Neuronal stem cell (in vitro differentiated cells): ENCODE measurements at places on chromosomes 2 and 18.

- peak; percentile 54 for DNase-seq
Measured at GRCh38 chr2:199458806-199459285, 1.1 kb upstream of the SATB2 start.

DNA sequence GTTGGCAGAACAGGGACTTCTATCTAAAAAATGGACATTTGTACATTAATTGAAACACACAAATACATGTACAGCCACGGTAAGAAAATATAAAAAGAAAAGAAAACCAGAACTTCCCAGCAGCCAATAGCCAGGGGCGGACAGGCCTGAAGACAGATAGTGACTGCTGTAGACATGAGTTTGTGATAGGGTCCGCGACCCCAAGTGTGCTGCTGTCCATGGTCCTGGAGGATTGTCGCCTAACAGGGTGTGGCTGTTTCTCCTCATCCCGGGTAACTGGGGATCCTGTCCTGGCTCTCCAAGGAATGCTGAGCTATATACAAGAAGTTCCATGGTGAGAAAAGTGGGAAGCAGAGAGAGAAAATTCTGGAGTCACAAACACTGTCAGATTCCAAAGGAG lies 266.5 kb upstream of the SALL3 start:
- DNase-seq = peak; percentile 63

DNA sequence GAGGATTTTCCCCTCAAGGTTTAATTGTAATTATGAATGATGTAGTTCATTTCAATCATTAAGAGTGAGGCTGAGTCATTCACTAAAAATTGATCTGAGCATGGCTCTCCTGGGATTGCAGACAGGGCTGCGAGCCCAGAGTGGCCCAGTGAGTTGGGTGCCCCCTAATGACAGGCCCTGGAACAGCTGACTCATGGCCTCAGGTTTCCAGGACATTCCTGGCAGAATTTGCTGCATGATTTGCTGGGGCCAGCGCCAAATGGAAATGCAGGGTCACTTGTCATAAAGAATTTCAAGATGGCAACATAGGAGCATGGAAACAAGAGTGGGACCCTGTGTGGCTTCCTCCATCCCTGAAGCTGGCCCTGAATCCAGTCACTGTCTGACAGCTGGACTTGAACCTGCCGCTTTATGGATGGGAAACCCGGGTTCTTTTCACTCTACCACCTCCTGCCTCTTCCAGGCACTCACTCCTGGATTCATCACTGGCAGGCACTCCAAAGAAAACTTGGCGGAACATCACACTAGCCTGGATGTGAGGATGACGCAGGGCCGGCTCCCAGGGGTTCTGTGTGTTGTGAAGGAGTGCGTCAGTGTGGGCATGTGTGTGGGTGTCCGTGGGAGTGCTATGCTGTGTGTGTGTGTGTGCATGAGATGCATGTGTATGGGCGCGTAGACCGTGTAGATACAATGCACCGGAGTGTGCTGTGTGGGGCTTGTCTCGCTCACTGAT lies 15.2 kb downstream of the OTOF start:
- DNase-seq = peak; percentile 38

DNA sequence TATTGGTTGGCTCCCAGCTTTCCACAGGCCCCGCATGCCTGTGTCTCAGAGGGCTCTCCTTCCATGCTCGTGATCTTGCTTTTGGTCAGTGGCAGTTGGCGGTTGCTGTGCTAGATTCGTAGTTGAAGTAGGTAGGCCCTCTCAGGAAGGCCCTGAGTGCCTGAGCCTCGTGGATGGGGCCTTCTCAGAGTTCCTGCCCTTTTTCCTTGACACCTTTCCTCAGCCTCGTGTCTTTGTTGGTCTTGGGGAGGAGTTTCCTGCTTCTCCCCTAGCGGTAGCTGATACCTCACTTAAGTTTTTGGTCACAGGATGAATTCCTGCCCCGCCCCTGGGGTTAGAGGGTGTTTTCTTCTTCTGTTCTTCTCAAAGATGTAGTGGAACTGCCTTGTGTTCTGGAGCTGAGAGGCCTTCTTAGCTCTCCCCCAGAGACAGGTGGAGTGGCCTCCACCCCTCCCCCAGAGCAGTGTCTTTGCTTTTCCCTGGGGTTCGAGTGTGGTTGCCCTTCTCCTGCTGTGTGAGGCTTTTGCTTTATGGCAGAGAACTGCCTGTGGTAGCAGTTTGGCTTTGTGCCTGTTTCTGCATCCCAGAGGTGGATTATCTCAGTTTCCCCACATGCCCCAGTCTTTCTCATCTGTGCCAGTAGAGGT lies 94.8 kb downstream of the ZNF407 start:
- no peak for DNase-seq

DNA sequence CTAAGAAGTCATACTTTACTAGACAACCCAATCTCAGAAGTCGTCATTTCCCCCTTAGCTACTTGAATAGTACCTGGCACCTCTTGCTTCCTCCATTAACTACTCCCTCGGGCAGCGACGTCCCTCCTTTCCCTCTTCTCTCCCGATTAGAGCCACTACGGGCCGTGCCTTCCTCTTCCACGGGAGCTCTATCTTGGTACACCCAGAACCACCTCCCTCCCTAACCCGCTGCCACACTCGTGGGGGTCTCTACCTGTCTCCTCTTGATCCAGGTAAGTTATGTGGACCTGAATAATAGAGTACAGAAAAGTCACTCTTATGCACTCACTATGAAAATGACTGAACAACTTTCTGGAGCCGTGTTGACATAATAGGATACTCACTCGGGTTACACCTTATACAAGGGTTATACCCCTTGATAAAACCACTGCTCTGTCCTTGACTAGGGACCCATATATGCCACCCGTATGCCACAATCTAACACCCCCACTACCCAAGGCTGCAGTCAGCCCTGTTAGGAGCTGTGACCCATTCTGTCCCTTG lies 595 bp upstream of the HDHD2 start:
- DNase-seq = no peak

DNA sequence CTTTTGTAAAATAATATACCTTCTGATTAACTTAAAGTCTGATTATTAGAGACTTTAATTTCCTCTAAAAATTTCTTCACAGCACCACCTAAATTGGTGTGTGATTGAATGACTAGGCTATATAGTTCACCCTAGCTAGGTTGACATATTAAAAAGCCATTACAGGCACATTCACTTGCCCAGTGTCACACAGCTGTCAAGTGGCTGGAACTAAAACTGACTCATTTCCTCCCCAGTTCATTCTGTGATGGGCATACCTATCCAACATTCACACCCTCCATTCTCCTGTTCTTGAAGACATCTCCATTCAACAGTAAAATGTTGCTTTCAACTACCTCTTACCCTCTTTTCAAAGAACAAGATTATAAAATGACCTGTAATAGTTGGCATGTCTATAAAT lies 334.5 kb downstream of the ARHGAP15 start:
- no peak for DNase-seq

DNA sequence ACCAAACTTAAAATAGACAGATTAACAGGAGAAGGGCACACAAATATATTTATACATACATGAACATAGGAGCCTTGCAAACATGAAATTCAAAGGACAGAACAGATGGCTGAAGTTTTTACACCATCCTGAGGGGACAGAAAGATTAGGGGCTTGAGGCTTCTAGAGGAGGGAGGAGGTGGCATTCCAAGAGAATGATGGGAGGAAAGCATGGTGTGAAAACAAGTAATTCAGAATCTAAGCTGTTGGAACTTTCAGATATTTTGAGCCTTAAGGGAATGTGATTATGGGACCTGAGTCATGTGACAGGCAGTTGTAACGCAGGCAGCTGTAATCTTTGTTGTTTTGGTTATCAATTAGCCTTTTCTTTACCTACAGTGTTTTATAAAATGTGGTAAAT lies 225.2 kb upstream of the SPOPL start:
- DNase-seq = no peak

DNA sequence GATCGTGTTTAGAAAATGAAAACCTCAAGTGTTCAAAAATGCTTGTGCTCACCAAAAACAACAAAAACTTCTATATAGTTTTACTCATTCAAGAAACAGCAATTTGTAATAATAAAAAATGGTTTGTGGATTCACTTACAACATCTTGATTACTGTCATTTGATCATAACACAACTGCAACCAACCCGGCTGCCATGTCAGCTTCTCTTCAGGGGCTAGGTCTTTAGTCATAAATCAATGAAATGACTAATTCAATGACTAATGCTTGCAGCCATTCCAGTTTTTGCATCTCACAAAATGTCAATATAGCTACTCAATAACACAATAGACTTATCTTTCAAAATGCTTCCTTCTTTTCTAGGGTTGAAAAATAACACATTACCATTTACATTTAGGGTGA lies 128.0 kb downstream of the OLA1 start:
- no peak for DNase-seq

DNA sequence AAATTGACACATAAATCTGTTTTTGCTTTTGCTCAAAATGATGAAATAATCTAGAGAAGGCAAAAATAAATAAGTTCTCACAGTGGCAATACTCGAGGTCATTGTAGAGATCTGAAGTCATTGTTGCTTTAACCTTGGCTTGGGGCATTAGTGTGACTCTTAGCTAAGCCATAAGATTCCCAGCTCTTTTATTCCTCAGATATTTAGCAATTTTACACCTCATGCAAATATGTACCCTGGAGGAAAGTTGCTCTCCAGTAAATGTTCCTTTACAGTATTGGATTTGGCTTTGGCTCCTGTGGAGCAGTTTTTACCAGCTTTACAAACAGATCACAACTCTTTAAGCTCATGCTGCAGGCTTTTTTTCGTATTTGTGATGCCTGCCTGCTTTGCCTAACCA lies 134.2 kb upstream of the NABP1 start:
- DNase-seq = no peak

DNA sequence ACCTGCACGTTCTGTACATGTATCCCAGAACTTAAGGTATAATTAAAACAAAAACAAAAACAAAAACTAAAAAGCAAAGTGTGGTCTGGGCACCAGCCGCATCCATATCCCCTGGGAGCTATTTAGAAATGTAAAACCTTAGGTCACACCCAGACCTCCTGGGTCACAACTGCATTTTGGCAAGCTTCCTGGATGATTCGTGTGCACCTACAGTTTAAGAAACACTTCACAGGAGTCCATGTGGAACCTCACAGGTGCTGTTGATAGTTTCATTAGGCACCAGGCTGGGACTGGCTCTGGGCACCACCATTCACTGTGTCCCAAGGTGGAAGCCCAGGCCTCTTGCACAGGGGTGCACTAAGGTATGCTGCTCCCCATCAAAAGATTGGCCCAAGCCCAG lies 103.6 kb upstream of the BOD1L2 start:
- DNase-seq = no peak

DNA sequence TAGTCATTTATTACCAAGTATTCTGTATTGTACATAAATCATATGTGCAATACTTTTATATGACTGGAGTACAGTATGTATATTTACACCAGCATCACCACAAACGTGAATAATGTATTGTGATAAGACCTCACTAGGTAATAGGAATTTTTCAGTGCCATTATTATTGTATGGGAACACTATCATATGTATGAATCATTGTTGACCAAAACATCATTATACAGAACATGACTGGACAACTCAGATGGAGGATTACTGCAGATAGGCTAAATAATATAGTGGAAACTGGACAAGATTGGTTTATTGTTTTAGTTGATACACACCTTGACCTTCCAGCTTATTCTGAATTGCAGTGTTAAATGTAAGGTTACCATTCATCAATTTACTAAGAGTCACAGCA lies 33.4 kb downstream of the VAPA start:
- DNase-seq = no peak

DNA sequence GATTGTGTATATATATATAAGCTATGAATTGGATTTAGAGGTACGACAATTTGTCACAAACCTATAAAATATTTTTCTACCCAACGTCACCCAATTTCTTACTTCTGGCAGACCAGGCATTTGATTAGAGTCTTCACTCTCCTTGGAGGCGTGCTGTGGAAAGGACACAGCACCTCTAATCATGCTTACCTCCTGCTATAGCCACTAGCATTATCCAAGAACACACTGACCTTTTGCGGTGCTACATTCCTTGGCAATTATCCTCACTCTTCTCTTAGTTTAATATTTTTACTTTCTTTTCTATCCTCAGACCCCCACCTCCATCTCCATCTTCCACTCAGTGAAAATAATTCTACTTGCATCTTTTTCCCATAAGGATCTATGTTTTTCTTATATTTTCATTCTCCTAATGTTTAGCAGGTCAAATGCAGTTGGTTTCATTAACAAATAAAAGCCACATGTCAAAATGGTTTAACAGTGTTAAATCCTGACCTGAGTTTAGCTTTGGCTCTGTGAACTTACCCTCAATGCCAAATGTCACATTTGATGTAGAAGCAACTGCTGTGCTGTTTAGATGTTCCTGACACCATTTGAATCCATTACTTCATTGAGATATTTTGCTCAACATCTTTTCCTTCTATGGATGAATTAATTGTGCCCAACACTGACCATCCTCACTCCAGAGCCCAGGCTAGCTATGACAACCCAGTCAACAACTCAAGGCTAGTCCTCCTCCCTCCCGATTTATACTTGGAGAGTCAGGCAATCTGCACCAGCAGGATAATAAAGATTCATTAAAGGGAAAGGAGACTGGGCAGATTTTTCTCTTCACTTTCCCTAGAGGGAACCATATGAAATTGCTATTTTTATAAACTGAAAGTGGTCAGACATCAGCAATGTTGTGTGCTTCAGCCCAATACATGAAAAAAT lies 240.5 kb downstream of the MREG start:
- no peak for DNase-seq

DNA sequence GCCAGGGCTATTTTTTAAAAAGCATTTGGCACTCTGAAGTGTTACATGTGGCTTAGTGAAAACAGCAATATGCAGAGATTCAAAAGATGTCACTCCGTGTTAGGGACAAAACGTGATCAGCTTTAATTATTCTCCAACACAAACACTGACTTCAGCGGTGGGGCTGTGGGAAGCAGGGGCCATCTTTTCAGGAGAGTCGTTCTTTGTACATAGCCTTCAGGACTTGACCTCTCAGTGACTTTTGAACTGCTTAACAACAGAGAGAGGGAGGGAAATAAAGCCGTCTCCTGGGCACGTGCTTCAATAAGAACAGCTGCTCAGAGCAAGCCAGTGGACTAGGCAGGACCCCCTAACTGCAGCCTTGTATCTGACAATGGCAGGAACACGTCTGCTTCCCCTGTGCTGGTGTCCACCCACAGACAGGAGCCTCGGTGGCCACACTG lies 95.0 kb upstream of the HDAC4 start:
- DNase-seq = no peak

DNA sequence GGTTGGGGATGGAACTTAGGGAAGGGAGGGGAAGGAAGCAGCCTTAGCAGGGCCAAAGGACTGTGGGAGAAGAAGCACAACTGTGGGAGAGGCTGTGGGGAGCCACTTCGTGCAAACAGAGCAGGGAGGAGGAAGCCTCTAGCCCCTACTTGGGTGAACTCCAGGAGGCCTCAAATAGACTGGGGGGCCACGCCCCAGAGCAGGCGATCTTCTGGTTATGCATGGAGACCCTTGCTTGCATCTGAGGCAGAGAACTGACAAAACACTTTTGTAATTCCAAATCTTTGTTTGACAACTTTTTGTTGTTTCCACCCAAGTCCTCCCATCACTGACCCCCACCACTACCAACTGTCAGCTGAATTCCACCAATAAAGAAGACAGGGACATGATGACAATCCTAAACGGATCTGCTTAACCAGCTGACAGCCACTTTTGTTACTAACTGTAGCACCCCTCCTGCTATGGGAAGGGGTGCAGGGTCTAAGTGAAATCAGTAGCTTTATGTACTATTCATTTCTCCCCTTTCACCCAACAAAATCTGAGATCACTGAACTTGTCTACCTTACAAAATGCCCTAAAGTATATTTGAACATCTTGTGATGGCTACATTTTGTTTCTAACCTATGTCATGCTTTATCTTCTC lies 80.5 kb upstream of the CPO start:
- no peak for DNase-seq
